ENCODE measurements at places on chromosomes 3 and 15.

- no peak for DNase-seq
Measured at GRCh38 chr3:144362126-144362525, 390.5 kb downstream of the DIPK2A start.

GRCh38 chr3:17151598-17152373 lies 267.0 kb downstream of the PLCL2 start:
- DNase-seq: peak; percentile 55

GRCh38 chr15:95227235-95227634 lies 995.9 kb downstream of the MCTP2 start:
- no peak for DNase-seq

DNA sequence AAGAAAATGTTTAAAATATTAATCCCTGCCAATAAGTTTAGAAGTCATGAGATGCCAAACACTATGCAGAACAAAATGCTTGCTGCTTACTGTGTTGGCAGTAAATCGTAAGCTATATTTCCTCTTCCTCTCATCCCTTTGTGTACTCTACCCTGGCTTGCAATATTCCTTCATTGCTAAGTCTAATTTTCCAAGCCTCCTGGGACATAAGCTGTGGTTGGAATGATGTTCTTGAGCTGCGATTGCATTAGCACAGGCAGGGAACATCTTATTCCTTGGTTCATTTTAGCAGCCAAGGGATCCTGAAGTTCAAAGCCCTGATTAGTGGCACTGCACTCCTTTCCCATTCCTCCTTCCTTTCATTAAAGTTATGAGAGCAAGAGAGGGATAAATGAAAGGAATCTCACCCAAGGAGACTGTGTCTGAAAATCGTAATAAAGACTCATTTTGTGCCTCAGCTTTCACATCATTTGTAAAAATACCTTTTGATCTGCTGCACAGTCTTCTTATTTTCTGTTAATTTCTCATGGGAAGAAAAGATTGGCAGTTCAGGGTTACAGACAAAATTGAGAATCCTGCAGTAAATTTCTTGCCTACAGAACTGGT lies 535.2 kb downstream of the OCA2 start:
- no peak for DNase-seq

GRCh38 chr15:52164631-52165265 lies 26.4 kb downstream of the GNB5 start:
- no peak for DNase-seq

DNA sequence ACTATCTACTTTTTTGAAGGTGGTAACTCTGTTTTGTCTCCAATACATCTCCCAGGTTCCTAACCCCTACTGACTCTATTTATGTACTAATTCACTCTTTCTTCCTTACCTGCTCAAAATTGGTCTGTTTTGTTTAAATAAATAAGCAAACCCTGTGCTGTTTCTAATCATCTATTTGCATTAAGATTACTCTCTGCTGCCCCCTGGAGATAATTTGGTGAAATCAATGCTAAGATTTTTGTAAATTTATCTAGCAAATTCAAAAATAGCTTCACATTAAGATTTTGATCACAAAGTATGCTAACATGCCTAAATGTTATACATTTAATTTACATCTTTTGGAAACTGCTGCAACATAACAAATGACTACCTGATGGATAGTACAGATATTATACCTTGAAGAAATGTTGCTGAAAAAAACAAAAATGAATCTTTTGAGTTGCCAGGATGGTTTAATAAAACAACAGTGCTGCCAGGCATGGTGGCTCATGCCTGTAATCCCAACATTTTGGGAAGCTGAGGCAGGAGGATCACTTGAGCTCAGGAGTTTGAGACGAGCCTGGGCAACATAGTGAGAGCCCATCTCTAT lies 4.4 kb upstream of the CD200R1 start:
- DNase-seq: no peak

- DNase-seq: no peak
Measured at GRCh38 chr3:126867190-126867862, 115.6 kb upstream of the PLXNA1 start.

- no peak for DNase-seq
Measured at GRCh38 chr3:129095285-129095684, 26.3 kb downstream of the RAB43 start.

Data from activated CD8-positive, alpha-beta memory T cell treated with anti-CD3 and anti-CD28 coated beads for 1 hour (primary cell).